ENCODE measurements at places on chromosomes 3 and 15. TPM values are rescaled to one million over a fixed set of nuclear protein-coding genes. Genes with fewer than 3 reads are reported as not detected.

The AMIGO3 gene
- total RNA-seq: 0.43 TPM

The VEPH1 gene
- total RNA-seq: 10.3 TPM

The KLF15 gene
- 0.32 TPM for total RNA-seq

The PLA2G4F gene
- total RNA-seq: not detected

The SEMA3G gene
- total RNA-seq: 0.32 TPM

The AGTR1 gene
- total RNA-seq: 1.6 TPM

The MUC20 gene
- 0.32 TPM for total RNA-seq

The PPM1L gene
- 0.97 TPM for total RNA-seq

The CPLX3 gene
- total RNA-seq: not detected

The ITGB5 gene
- 231 TPM for total RNA-seq

The PROK2 gene
- total RNA-seq: not detected

The MAP2K1 gene
- total RNA-seq: 21.6 TPM

The LDHAL6B gene
- not detected for total RNA-seq

The CPNE9 gene
- total RNA-seq: not detected

The AADACL2 gene
- not detected for total RNA-seq

The FBLN2 gene
- total RNA-seq: 30.2 TPM

The KLHL6 gene
- not detected for total RNA-seq

The TPRG1 gene
- 1.3 TPM for total RNA-seq

The SLC9A9 gene
- total RNA-seq: 2.9 TPM

The MED12L gene
- total RNA-seq: 0.32 TPM

The OR4M2 gene
- total RNA-seq: not detected

The NCKIPSD gene
- total RNA-seq: 17.7 TPM

The GABRG3 gene
- not detected for total RNA-seq

The XIRP1 gene
- not detected for total RNA-seq

The GRM2 gene
- total RNA-seq: not detected

The EIF4E3 gene
- 0.64 TPM for total RNA-seq

The ZSCAN2 gene
- 7.1 TPM for total RNA-seq

The PODXL2 gene
- 0.32 TPM for total RNA-seq

The CCR3 gene
- total RNA-seq: not detected

The GAP43 gene
- total RNA-seq: not detected

The SLCO2A1 gene
- total RNA-seq: 0.43 TPM

The SEMA7A gene
- 16.8 TPM for total RNA-seq

All from fibroblast of villous mesenchyme (primary cell).